ENCODE measurements at places on chromosomes 6 and 20. TPM values are rescaled to one million over a fixed set of nuclear protein-coding genes. Genes with fewer than 3 reads are reported as not detected.

WFDC9 gene
- total RNA-seq, result not detected

EYA4 gene
- not detected for total RNA-seq

ID4 gene
- not detected for total RNA-seq

TULP4 gene
- total RNA-seq, result 24.0 TPM

MYB gene
- total RNA-seq, result 44.2 TPM

EPB41L1 gene
- 0.19 TPM for total RNA-seq

CRIP3 gene
- total RNA-seq, result 0.79 TPM

SMIM28 gene
- total RNA-seq, result not detected

C6orf141 gene
- not detected for total RNA-seq

CGA gene
- total RNA-seq, result not detected

HCRTR2 gene
- total RNA-seq, result not detected

PPP1R3G gene
- total RNA-seq, result 0.05 TPM

C6orf58 gene
- total RNA-seq, result not detected

ARMC2 gene
- total RNA-seq, result 3.3 TPM

BNIP5 gene
- total RNA-seq, result not detected

All from activated CD4-positive, alpha-beta T cell treated with anti-CD3 and anti-CD28 coated beads, Interleukin-2, amount 10 ng/mL, durations not matched to agents 24 days and 14 days (primary cell).